ENCODE measurements at places on chromosomes 3 and 15.

GRCh38 chr3:168341192-168341815, 245.6 kb upstream of the GOLIM4 start:
- DNase-seq, result peak; percentile 43

DNA sequence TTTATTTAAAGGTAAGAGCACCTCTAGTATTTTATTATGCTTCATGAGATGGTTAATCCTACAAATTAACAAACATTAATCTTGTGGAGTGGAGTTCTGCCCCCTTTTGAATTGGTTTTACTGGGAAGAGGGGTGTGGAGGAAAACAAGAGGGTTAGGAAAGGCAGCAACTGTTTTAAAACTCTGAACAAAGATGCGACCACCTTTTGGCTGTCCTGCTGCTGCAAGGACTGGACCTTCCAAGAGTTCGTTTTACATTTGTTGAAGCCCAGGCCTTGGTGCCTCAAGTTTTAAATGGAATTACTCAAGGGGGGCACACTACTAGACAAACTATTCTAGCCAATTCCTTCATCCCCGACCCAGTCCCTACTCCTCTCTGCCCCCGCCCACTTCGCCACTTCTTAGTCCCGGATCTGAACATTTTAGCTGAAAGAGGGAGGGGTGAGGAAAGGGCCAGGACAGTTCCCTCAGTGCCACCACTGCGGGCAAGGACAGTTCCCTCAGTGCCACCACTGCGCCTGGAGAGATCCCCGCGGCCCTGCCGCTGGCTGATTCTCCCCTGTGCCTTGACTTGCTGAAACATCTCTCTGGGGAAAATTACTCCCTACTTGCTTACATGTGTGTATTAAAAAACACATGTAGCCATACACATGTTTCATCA, 11.2 kb downstream of the SOX2 start:
- no peak for DNase-seq

DNA sequence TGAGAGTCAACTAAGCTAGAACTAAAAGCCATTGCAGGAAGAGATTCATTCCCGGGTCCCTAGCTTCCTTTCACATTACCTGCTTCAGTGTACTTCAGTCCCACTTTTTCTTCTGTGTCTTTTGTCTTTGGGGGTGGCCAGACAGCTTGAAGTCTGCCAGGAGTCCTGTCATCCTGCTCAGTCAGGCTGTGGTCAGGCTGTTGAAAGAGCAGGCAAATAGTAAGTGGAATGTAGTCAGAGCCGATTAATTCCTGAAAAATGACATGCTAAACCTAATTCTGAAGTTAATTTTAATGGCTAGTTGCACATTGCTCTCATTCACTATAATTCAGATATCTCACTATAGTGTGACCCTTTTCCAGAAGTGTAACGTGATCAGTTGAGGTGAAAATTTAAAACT, 129.6 kb downstream of the FMN1 start:
- peak; percentile 16 for DNase-seq

DNA sequence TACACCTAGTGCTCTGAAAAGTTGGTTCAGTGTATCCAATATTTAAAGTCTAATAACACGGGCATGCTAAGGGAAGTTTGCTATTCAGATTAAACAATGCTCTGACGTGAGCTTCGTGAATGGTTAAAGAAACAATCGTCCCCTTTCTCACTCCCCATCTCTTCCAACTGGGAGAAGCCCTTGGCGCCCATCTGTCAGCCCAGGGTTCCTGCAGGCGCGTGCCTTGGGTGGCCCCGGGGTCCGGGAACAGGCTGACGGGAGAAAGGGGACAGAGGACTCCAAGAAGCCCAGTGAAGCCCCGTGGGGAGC, 413 bp downstream of the SEC22C start:
- DNase-seq, result no peak

DNA sequence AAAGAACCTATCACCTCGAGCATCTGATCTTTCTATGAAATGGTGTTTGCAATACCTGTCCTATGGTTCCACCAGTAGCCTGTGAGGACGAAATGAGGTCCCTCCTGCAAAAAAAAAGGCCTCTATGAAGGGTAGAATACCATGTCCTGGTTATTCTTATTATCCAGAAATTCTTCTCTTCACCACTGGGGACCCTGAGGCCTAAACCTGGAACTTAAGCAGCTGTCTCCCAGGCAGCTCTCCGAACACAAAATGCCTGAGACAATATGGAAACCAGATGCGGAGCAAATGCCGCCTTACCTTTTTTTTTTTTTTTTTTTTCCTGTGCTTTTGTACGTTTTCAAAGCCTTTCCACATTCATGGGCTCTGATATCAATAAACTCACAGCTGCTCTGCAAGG, 62.1 kb upstream of the WNT5A start:
- peak; percentile 57 for DNase-seq

- no peak for DNase-seq
These were observed 2.4 kb downstream of the MUC4 start for GRCh38 chr3:195809291-195809785.

- no peak for DNase-seq
These were observed 238.5 kb downstream of the WDR72 start for GRCh38 chr15:53520996-53521395.

- no peak for DNase-seq
These were observed 14.6 kb downstream of the ISG20 start for GRCh38 chr15:88653200-88654064.

DNA sequence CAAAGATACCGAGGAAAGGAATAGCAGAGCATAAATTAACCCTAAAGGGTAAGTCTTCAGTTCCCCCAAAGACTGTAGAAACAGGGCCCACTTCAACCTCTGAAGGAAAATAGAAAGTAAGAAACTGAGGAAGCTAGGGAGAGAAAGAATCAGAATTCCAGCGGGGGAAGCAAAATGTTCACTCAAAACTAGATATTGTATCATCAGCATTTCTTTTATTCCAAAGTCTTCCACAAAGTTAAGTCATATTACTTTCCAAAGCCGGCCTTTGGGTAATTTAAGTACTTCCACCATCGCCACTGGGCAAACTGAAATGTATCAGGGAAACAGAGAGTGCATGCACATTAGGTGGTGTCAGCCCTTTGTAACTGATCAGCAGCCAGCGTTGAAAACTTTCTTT, 88.3 kb downstream of the RSL24D1 start:
- DNase-seq, result no peak

Data from fibroblast of gingiva (primary cell).